A673 (cell line): ENCODE measurements at places on chromosomes 13 and 19.

GRCh38 chr13:78722700-78723099 lies 63.7 kb upstream of the OBI1 start:
- DNase-seq = no peak

DNA sequence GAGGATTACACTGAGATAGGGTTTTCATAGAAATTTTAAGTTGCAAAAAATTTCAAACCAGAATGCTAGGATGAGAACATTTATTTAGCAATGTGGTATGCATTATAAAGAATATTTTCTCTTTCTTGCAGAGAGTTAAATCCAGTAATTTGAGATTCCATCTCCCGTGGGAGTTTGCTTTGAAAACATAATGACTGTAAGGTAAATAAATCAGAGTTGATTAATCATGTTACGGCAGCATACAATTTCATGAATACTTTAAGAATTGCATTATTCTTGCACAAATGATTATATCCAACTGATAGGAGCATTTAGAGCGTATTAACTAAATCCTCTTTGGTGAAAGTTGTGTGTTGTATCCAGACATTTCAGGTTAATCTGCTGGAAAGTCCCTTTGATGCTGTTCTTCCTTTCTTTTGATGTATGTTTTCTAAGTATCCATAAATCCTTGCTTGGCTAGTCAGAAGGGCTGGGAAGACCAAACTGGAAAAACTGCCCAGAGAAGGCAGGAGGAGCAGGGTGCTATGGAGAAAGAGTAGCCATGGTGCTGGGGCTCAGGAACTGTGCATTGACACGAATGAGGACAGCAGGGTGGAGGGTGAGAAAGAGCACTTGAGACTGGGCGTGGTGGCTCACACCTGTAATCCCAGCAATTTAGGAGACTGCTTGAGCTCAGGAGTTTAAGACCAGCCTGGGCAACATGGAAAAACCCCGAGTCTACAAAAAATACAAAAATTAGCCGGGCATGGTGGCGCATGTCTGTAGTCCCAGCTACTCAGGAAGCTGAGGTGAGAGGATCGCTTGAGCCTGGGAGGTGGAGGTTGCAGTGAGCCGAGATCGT lies 4.8 kb upstream of the GJA3 start:
- no peak for DNase-seq

GRCh38 chr19:19900139-19900728 lies 512 bp upstream of the ZNF93 start:
- DNase-seq = peak; percentile 24

- DNase-seq = no peak
Measured at GRCh38 chr13:32087955-32088747, 56.6 kb downstream of the FRY start.

GRCh38 chr13:31476753-31477152 lies 262.6 kb upstream of the RXFP2 start:
- peak; percentile 9 for DNase-seq

DNA sequence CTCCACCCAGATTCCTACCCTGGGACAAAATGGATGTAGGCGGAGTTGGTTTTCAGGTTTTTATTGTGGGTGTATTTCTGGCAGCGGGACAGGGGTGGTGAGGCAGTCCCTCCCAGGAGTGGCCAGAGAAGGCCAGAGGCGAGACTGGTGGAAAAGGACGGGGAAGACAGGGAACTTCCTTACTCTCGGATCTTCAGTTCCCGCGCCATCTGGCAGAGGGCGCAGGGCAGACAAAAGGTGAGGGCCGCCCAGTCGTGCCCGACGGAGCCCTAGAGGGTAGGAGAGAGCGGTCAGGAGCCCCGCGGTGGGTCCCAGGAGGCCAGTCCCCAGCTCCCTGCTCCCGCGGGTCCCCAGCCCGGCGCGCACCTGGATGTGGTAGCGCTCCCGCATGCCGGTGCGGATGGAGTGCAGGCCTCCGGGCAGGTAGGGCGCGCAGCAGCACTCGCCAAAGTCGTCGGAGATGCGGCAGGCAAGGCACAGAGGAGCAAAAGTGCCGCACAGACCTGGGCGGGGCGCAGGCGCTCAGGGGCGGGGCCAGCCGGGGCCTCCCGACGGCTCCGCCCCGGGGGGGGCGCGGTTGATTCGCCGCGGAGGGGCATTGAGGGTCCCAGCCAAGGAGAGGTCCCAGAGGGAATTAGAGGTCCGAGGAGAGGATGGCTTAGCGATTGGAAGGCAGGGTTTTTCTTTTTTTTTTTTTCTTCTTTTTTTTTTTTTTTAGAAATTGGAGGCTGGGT lies 3.0 kb downstream of the CNFN start:
- peak; percentile 61 for DNase-seq

DNA sequence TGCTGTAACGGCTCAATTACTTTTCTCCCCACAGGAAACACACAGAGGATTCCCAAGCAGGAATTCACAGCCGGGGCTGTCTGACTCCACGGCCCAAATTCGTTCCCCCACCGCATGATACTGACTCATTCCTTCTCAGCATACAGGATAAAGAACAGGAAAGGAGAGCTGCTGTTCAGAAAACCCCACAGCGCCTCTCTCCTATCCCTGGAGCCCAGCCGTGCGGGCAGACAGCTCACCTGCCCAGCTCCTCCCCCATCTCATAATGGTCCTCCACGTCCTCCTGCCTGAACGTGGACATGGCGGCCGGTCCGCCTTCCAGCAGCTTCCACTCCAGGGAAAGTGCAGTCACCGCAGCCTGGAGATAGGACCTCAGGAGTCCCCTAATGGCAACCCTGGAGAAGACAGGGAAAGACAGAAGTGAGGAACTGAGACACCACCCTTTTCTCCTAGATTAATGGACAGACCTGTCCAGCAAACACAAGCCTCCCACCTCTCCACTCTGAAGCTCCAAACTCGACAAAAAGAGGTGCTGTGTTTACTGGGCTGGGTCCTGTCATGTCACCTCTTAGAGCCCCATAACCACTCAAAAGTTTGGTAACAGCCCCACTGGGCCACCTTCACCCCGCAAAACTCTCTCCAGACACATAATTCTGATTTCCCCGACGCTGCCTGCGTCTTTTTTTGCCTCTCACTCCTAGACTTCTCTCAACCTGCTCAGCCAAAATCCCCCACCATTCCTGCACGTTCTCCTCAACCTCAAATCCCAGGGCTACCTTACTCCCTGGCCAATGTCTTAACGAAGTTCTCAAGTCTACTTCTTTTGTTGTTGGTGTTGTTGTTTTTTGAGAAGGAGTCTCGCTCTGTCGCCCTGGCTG lies 1.2 kb downstream of the DAPK3 start:
- peak; percentile 65 for DNase-seq

DNA sequence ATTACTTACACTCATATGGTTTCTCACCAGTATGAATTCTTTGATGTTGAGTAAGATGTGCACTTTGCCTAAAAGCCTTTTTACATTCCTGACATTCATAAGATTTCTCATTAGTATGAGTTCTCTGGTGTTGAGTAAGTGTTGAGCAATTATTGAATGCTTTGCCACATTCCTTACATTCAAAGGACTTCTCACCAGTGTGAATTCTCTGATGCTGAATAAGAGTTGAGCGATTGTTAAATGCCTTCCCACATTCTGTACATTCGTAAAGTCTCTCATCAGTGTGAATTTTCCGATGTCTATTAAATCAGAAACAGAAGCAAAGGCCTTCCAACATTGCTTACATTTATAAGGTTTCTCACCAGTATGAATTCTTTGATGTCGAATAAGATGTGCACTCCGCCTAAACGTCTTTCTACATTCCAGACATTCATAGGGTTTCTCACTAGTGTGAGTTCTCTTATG lies 14.2 kb upstream of the ZFP30 start:
- DNase-seq = no peak

GRCh38 chr19:29882719-29883105 lies 59.3 kb upstream of the URI1 start:
- no peak for DNase-seq

DNA sequence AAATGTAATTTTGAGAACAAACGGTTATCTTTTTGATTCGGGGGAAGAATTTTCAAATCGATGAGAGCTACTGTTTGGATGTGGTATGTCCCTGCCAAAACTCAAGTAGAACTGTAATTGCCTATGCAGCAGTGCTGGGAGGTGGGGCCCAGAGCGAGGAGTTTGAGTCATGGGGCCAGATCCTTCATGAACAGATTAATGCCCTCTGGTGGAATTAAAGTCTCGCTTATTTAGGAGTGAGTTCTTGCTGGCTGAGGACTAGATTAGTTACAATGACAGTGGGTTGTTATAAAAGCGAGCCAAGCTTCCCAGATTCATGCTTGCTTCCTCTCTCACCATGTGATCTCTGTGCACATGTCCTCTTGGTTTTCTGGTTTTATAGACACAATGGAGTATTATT lies 11.8 kb upstream of the PRR20A start:
- peak; percentile 26 for DNase-seq

GRCh38 chr19:17325133-17325532 lies 9.5 kb downstream of the ANO8 start:
- DNase-seq = no peak

DNA sequence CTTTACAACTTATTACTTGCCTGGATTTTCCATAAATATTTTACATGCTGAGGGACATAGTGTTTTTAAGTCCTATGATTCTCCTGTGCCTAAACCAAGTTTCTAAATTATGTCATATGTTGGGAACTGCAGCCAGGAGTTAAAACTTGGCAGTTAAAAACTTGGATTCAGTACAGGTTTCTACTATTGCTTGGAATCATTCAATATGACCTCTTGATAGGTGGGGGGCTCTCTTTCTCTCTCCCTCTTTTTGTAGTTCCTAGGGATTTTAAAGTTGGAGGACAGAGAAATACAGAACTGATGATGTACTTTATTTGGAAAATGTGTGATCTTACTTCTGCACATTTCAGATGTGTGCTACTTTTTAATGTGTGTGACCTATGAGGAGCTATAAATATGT lies 4.7 kb downstream of the CSNK1A1L start:
- no peak for DNase-seq

- DNase-seq = no peak
Measured at GRCh38 chr13:113636266-113636963, 21.6 kb downstream of the ATP4B start.

DNA sequence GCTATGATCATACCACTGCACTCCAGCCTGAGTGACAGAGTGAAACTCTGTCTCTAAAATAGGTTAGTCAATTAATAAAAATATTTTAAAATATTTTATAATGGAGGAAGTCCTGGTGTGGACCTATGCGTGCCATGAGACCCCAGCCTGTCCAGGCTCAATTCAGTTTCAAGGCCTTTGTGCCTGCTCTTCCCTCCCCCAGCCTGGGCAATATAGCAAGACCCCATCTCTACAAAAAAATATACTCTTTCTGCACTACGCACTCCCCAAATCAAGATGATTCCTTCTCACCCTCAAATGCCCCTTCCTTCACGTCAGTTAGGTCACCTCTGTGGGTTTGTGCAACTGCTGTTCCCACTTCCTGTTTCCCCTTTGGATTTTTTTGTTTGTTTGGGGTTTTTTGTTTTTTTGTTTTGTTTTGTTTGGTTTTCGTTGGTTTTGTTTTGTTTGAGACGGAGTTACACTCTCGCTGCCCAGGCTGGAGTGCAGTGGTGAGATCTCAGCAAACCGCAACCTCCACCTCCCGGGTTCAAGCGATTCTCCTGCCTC lies 1.4 kb upstream of the HSH2D start:
- no peak for DNase-seq
